ENCODE measurements at places on chromosomes 13 and 19.
A peak's percentile ranks its signal among the peaks of the same experiment; 100 is the strongest.

GRCh38 chr13:84658491-84659358 lies 776.5 kb upstream of the SLITRK1 start:
- DNase-seq, result no peak

GRCh38 chr13:113562844-113563243 lies 21.7 kb upstream of the TFDP1 start:
- DNase-seq, result no peak

DNA sequence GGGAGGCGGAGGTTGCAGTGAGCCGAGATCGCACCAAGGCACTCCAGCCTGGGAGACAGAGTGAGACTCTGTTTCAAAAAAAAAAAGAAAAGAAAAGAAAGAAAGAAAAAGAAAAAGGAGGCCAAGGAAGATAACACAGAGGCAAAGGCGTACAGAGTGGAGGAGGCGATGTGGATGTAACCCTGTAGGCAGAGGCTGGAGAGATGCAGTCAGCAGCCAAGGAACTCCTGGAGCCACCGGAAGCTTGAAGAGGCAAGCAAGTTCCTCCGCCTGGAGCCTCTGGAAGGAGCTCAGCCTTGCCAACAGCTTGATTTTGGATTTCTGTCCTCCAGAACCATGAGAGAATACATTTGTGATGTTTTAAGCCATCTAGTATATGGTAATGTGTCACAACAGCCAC lies 6.7 kb upstream of the CCDC8 start:
- DNase-seq, result no peak

- no peak for DNase-seq
Measured at GRCh38 chr19:40445780-40446262, 1.7 kb upstream of the SERTAD3 start.

DNA sequence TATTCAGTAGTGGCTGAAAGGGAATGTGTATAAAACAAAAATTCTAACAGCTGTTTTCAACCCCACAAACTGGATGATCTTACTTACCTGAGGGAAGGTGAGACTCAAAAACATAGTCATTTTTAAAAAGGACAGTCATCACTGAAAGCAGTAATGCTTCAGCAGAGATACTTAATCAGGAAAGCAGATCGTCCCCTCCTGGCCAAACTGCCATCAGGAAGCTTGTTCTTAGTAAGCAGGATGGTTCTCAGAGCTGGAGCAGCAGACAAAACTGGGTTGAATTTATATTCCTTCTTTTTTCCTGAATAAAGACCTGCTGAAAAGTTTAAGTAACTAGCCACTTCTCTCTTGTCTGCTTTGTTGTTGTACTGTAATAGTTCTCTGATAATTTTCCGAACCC lies 1156.5 kb downstream of the OLFM4 start:
- no peak for DNase-seq

- DNase-seq, result no peak
Measured at GRCh38 chr13:111859354-111860230, 207.4 kb upstream of the SOX1 start.

DNA sequence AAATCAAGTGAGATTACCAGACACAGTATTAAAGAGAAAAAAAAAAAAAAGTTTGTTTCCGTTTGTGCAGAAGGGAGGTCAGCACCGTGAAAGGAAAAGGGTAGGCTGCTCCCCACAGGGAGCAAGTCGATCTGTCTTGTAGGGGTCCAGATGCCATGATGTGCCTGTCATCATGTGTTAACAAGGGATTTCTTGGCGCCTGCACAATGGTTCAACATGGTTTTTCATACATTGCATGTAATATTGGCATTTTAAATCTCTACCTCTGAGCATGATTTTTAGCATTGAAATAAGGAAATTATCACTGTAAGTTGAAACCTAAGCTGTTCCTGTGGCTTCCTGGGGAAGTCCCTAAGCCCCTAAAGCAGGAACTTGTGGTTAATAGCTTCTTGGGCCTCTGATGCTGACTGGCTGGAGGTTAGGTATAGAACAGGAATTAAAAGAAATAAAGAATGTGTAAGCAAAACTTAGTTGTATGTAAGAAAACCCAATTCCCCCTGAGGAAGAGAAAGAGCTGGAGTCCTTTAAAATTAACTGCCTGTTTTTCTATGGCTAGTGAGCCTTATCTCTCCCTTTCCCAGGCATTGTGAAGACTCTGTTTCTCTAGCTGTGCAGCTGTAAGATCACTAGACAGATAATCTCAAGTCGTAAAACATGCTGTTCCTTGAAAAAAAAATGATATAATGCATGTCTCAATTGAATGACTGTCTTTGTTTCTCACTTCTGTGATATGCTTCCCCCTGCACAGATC lies 7.4 kb upstream of the FCGBP start:
- no peak for DNase-seq

DNA sequence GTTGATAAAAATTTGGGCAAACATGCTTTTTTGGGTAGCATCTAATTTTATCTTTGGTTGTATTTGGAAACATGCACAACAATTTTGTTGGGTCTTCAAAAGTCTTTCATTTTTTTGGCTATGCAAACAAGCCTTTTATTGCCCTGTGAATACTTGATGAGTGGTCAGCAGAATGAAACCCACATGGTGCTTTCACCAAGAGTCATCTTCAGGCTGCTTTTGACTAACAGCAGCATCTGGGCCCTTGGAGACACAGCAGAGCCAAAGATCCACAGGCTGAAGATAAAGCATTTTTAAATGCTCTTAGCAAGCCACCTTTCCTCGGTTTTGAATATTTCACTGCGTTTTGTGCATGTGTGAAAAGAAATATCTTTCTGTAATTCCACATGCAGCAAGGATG lies 154.9 kb downstream of the FGF9 start:
- DNase-seq, result no peak

DNA sequence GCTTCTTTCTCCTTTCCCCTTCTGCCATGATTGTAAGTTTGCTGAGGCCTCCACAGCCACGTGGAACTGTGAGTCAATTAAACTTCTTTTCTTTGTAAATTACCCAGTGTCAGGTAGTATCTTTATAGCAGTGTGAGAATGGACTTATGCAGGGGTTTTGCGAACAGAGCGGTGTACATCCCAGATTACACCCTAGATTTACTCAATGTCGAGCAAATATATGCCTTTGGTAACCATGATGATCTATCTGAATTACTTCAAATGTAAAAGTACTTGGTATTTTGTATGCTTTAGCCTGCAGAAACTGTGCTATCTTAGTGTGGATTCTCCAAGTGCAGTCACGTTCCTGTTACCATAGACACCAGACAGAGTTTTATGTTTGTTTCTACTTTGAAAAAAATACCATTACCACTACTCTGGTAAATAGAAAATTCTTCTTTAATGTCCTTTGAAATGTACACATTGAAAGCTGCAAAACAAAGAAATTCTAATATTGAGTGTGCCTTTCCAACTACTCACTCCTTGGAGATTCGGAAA lies 510.4 kb upstream of the ARGLU1 start:
- DNase-seq, result no peak

DNA sequence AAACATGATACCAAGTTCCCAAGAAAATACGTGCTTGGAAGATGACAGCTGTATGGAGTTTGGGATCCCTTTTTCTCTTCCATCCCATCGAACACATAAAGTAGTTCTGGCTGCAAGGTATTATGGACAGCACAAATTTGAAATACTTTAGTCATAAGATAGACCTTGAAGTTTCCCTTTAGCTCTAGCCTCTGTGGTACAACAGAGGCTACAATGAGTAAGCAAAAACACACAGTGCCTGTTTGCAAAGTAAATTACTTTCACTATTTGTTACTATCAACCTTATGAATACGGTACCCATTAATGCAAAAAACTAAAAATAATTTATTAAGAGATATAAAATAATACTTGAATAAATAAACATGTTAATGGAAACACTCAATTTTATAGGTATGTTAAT lies 21.0 kb upstream of the LRCH1 start:
- no peak for DNase-seq

DNA sequence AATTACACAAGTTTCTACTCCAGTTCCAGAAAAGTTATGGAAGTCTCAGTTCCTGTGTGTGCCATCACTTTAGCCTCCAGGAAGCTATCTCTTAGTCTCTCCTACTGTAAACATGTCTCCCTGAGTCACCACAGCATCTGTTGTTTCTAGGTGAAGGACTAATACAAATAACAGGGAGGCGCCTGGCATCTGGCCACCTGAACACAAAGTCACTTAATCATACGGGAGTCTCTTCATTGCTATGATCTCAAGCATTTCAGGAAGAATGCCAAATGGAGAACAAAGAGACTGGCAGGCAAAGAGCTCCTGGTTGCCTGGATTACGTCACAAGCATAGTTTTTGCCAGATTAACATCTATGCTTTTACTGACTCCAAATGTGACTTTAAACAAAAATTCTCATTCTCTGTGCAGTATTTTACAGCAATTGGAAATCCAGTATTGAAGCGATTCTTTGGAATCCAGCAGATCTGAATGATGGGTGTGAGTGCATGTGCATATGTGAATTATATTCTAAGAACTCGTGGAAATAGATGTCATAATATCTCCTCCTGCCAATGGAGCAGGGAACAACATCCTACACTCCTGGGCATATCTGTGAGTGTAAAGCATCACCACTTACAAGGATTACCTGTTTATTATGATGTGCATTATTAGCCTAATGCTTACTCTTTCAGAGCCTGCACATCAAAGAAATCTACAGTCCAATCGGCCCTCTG lies 572.8 kb downstream of the PCDH9 start:
- DNase-seq, result peak; percentile 75

DNA sequence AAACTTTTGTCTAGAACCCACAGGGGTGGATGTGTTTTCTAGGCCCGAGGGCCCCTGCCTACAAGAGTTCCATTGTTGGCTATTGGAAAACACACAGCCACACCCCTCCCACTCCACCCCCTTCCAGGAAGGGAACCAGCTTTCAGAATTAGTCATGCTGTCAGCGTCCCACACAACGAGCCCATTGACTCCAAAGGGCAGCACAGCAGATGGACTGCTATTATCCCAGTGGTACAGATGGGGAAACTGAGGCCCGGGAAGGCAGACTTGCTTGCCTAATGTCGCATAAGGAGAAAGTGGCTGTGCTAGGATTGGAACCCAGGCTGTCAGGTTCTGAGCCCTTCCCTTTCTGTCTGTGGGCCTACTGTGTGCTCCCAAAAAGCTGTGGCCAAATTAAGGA lies 8.1 kb upstream of the FXYD3 start:
- no peak for DNase-seq

DNA sequence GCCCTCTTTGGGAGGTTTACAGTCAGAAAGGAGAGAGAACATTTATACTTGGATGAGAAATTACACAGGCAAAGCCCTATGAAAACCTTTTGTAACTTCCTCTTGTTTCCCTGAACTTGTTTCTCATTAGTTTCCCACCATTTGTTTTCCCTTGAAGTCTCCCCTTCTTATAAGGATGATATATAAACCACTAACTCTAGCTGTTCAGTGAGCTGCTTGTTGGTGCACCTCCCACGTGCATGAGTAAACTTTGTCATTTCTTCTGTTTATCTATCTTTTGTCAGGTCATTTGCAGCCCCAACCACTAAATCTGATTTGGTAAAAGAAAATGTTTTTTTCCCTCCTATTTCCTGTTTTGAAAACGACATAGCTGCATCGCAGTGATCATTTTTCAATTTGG lies 919.9 kb downstream of the SLITRK1 start:
- DNase-seq, result no peak

- no peak for DNase-seq
Measured at GRCh38 chr13:110130431-110130830, 176.5 kb downstream of the COL4A1 start.

DNA sequence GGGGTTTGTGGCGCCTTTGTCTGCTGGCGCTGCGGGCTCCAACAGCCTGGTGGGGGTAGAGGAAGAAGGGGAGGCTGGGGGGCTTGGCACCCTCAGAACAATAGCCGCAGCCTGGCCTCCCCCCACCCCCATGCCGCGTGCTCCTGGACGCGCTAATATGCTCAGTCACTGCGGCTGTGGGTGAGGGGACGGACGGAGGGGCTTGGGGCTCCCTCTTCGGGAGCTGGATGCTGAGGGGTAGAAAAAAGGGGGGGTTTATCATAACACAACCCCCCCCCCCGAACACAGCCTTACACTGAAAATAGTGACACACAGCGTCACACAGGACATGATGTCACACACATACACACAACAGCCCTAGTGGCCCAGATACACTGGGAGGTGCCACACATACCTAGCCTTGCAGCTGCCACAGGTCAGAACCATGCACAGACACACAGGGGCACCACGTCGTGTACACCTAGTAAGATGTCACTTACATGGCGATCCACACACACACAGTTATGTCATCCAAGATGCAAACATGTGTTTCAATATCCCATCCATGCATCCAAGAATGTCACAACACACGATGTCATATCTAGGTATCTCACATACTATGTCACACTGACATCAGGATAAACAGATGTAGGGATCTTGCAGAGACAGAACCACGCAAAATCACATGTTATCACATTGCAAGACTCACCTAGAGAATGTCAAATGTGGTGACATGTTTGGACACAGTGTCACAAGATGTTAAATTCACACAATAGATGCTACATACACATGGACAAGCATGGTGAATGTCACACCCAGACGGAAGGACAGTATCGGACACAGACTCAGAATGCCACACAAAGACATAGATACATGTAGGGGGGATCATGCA lies 806 bp downstream of the MAST1 start:
- no peak for DNase-seq

GRCh38 chr13:108225440-108225839 lies 7.2 kb downstream of the ABHD13 start:
- DNase-seq, result no peak

DNA sequence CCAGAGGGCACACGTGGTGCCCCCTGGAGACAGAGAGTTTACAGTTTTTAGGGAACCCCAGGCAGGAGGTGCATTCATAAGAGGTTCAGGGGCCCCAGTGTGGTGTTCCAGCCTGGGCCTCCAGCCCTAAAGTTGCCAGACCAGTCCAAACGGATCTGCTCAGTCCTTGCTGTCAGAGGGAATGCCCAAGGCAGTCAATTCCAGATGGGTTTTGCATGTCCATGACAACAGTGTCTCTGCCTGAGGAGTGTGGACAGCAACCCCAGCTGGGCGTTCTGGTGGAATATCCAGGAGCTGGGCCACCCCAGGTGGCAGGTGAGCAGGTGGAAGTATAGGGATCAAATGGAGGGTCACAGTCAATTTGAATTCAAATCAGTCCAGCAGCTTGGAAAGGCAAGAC lies 25.3 kb downstream of the FBXO27 start:
- DNase-seq, result no peak

GRCh38 chr19:4115050-4115817 lies 8.7 kb downstream of the MAP2K2 start:
- DNase-seq, result no peak

DNA sequence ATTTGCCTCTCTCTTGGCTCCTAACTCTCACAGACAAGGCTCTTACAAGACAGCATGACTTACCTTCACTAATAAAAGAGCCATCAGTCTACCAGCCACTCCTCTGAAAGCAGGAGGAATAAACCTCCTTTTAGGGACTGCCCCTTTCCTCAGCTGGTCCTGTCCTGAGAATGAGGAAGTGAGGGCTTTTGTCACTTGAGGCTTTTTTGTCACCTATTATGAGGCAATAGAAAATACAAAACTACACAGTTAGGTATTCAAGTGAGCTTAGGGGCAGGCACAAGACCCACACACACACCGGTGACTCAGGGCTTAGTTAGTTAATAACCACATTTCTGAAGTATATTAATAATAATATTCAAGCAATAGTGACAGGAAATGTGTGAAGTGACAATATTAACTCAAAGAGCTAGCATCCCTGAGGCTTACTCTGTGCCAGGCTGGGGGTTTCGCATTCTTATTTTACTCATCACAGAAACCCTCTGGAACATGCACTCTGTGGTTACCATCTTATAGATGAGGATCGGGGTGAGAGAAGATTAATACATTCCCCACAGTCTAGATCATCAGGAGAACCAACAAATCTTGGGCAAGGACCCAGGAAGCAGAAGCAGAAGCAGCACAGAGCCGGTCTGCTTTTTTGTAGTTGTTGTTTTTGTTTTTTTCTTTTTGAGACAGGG lies 379.9 kb downstream of the LIG4 start:
- peak; percentile 33 for DNase-seq
